ENCODE measurements at places on chromosomes 7 and 10. TPM values are rescaled to one million over a fixed set of nuclear protein-coding genes. Genes with fewer than 3 reads are reported as not detected.

Gene NCF1
- 0.92 TPM for polyA plus RNA-seq

GRCh38 chr10:75531571-75532031 is 100.2 kb downstream of the LRMDA start:
- no peak for DNase-seq

GRCh38 chr10:48335788-48336187 is 29.3 kb downstream of the MAPK8 start:
- DNase-seq: no peak

GRCh38 chr10:1939016-1939415 is 201.7 kb upstream of the ADARB2 start:
- DNase-seq: no peak

- no peak for DNase-seq
Measured at GRCh38 chr10:63467841-63468240, 2.1 kb upstream of the JMJD1C start.

Gene DGKB
- polyA plus RNA-seq: 0.26 TPM

DNA sequence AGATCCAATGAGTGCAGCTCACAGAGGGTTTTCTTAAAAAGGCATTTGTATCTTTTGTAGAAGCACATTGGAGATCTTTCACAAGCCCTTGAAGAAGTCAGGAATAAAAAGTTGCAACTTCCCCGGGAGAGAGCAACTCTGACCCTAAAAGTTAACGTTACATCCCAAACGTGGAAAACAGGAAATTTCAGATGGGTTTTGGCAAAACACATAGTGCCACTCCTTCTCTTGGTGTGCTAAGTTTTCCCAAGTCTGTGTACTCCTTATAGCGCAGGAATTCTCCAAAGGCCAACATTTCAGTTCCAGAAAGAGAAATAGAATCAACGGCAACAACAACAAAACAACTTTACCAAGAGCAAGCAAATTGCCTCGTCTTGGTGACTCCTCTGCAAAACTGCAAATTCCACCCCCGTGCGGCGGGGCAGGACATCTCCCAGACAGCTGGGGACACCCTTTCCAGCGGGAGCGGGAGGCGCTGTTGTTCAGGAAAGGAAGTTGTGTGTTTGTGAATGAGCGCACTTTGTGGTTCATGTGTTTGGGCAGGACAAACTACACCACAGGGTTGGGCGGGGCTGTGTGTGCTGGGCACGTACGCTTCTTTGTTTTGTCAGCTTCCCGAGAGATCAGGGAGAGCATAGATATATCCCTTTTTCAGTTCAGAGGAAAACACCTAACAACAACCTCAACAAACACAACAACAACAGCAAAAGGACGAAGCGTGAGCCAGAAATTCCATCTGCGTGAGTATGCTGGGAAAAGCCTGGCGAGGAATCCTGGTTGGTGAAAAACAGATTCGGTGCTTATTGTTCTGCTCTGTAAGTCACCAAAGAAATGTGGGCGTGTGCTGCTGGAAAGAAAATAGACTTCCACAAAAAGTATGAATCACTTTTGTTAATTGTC is 294.7 kb upstream of the PITRM1 start:
- DNase-seq: peak; percentile 89

GRCh38 chr10:101670635-101671034 is 24.3 kb downstream of the FBXW4 start:
- no peak for DNase-seq

DNA sequence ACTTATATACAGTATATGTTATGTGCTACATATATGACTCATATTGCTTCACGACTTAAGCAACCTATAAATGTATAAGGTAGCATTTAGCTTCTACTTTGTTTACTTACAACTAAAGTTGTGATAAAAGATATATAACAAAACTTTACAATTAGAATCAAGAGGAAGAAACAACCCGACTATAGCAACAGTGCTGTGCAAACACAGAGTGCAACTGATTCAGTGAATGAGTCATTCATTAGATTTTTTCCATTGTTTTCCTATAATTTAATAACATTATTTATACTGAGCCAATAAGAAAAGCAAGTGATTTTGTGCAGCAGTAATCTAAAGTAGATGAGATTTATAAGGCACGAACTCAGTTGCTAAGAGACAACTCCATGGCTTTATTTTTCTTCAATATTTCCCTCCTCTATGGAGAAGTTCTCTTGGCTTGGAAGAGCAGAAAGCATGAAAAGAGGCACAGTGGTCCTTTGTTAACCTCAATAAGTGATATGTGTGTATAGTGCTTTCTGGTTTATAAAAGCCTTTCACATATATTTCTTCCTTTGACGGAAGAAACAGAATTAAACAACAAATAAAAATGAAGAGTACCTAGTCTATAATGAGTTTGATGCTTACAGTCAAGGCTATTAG is 19.8 kb downstream of the CEP41 start:
- no peak for DNase-seq

Gene MBLAC1
- 3.7 TPM for polyA plus RNA-seq

Gene PLEKHS1
- polyA plus RNA-seq: 0.17 TPM

DNA sequence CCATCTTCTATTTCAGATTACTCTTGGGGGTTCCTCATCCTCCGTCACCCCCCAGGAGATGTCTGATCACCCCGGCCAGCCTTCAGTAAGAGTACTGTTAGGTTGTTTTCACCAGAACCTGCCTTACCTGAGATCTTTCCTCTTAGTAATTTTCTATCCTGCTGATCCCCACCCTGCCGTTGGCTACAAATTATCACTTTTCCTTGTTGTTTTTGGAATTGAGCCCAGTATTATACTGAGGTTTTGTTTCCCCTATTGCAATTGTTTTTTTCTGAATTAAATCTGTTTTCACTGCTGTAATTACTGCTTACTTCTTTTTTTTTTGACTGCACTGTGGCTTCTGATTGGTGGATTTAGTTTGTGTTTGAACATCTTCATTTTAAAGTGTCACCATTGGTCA is 14.7 kb downstream of the SPAM1 start:
- DNase-seq: no peak

Gene SCIN
- 62.8 TPM for polyA plus RNA-seq

- DNase-seq: no peak
Measured at GRCh38 chr7:46581268-46581667, 660.2 kb upstream of the IGFBP3 start.

GRCh38 chr7:110373859-110374258 is 717.1 kb upstream of the LRRN3 start:
- DNase-seq: no peak

- DNase-seq: no peak
Measured at GRCh38 chr7:7897509-7897908, 71.1 kb upstream of the GLCCI1 start.

GRCh38 chr10:115355162-115355760 is 262.1 kb downstream of the ATRNL1 start:
- DNase-seq: peak; percentile 83

Gene HSPA12A
- 18.9 TPM for polyA plus RNA-seq

DNA sequence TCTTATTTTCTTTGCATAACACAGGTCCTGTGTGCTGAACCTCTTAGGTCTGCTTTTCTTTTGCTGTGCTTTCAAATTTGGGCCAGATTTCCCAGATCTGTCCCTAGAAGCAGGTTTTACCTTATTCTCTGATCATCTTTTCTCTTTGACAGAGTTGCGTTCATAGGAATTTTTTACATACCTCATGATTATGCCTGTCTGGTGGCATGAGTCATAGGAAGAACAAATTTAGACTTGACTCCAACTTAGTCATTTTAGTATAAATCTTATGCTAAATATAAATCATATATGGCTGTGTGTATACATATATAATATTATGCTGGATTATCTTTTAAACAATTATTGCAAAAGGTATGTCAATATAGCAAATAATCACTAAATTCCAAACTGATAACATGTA is 1038.9 kb downstream of the GRM8 start:
- no peak for DNase-seq

Gene COL13A1
- polyA plus RNA-seq: 4.0 TPM

DNA sequence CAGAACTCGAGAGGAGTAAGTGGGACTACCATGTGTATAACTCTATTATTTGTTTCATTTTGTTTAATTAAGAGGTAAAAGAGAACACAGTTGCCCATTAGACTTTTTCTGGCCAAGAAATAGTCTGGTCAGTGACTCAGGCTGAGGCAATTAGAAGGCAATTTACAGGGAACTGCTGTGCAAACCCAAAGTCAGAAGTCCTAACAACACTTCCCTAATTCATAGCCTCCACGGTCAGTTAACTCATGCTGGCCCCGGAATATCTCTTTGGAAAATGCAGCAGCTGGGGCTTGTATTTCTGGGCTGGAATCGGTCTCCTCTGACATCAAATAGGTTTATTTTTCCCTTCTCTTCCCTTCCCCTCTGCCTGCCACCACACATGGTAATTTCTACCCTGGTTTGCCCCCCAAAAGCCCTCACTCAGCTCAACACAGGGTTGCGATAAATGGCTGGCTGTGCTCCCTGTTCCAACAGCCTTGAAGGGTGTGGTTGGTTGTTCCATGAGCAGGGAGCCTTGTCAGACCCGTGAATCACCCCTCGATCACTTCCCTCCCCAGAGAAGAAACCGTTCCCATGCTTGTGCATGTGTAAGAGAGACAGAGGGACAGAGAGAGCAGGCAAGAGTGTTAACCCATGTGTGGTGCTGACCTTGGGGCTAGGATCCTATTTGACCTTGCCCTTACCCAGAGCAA is 5.3 kb downstream of the SH3PXD2A start:
- DNase-seq: no peak

Gene SMC3
- 13.9 TPM for polyA plus RNA-seq

DNA sequence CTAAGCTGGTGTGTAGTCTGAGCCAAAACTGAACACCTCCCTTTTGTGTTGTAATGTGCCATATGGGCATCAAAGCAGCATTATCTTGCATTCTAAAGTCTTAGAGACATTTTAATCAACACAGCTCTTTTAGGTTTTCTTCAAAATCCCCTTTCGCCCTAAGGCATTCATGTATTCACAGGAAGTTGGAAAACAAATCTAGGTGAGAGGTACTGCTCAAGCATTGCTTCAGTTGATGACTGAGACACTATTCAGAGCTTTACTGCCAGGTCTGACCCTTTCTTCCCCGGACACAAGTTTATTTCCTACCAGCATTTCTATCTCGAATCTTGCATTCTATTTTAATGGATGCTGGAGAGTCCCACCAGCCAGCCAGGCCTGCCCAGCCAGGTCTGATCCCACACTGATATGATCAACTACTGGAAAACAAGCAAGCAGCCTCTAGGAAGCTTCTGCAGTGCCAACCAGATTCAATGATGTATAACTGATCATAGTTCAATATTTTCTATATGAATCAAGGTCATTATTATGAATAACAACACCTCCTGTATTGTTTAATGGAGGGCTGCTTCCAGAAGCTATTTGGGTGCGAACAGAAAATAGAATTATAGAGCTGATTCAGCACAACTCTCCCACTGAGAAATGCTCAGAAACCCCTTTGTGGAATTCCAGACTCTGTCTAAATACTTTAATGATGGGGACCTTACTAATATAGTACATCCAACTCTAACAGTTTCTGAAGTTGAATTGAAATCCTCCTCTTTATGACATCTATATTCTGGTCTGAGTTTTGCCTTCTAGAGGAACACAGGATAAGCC is 4.0 kb upstream of the BRAF start:
- no peak for DNase-seq

Gene PHF14
- 17.1 TPM for polyA plus RNA-seq

GRCh38 chr7:91265693-91266066 is 1.4 kb downstream of the FZD1 start:
- no peak for DNase-seq

Gene MALSU1
- polyA plus RNA-seq: 94.9 TPM

DNA sequence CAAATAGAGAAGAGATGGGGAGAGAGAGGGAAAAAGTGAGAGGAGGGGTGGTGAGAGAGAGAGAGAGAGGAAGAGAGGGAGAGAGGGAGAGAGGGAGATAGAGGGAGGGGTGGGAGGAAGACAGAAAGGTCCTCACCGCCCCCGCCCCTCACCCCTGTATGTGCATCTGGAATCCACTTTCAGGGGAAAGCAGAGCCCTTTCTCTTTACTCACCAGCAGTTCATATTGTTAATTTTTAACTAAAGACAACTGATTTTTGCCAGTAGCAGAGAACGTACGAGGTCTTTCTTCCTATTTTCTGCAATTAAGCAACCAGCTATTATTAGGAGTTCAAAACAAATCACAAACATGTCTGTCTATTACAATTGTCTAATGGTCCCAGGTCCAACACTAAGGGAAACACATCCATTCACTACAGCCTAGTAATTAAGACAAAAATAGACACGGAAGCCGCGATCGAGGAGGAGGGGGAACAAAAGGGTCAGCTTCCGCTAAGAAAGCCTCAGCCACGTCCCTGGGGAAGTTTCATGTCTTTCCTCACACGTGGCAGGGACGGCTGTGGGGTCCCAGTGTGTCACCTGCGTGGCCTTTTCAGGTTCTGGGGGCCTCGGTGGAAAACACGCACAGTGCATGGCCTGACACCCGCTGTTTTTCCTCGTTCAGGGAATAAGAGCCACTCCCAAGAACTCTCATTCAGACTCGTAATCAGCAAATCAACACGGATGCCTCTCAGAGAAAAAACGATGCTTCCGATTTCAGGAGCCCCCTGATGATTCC is 572.0 kb downstream of the PTPRN2 start:
- peak; percentile 53 for DNase-seq

Gene STEAP4
- 3.4 TPM for polyA plus RNA-seq

GRCh38 chr10:116256752-116257259 is 16.2 kb downstream of the GFRA1 start:
- DNase-seq: no peak

Gene PRPS1L1
- not detected for polyA plus RNA-seq

DNA sequence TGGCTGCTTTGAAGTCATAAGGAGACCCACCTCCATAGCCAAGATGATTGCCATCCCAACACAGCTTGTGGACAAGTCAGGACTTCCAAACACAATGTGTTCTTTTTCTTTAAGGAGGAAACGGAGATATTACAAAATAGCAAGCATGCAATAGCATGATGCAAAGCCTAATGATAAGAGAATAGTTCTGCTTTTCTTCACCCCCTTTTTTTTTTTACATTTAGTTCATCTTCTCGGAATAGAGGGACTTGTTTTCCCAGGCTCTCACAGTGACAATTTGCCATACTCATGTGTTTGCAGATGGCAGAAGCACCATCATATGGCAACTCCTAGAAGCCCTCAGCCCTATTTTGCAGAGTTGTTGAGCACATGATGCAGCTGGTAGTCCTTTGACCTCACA is 119.8 kb downstream of the ITGB8 start:
- DNase-seq: no peak

Gene MIOS
- 12.4 TPM for polyA plus RNA-seq

GRCh38 chr10:22054961-22055360 is 51.4 kb upstream of the DNAJC1 start:
- DNase-seq: no peak

DNA sequence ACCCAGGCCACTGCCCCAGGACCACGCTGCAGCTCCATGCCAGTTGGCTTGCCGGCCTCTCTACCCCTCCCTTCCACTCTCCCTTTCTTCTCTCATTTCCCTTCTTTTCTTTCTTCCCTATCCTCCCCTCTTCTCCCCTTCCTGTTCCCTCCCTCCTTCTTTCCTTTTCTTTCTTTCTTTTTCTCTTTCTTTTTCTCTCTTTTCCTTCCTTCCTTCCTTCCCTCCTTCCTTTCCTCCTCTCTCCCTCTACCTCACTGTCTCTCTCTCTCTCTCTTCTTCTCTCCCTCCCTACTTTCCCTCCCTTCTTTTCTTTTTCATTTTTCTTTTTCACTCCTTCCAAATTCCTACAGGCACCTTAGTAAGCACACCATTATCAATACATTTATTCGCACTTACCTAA is 30.3 kb upstream of the R3HCC1L start:
- no peak for DNase-seq

Gene INHBA
- polyA plus RNA-seq: 0.49 TPM

GRCh38 chr7:66467887-66468286 is 160.8 kb upstream of the KCTD7 start:
- DNase-seq: no peak
